Urinary bladder (tissue), 4 donors: ENCODE measurements at places on chromosomes 3 and 15. TPM values are rescaled to one million over a fixed set of nuclear protein-coding genes. Genes with fewer than 3 reads are reported as not detected.

DNA sequence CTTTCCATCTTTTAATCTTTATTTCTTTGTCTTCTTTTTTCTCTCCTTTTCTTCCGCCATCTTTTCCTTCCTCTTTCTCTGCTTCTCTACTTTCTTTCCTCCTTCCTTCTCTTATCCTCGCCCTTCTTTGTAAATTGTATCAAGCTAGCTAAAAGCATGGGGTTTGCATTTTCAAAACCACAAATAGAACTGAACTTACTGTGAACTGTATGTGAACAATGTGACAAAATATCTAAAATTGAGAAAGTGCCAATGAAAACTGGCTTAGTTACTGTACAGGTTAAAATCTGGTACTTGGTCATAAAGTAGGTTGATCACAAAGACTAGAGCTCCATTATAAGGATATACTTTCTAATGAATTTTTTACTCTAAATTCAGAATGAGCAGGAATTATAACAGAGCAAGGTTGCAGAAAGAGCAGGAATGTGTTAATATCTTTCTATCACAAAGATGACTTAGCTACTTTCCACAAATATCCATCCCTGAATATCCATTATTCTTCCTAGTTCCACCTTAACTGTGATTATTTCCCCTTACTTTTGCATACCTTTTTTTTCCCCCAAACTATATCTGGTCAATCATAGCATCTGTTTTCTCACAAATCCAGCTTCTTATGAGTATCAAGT, 122.4 kb downstream of the LSAMP start:
- no peak for DNase-seq

DNA sequence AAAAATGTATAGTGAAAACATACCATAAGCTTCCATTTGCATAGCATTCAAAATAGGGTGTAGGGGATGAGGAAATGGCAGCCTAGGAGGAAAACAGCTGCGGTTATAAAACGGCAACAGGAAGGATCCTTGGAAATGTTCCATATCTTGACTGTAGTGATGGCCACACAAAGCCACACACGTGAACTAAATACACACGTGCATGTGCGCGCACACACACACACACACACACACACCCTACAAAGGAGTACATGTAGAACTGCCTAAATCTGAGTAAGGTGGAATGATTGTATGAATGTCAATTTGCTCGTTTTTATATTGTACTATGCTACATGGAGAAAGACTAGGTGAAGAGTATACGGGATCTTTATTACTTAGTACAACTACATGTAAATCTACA, 3.9 kb upstream of the IREB2 start:
- DNase-seq, result no peak

GRCh38 chr15:31173790-31174450, 72.4 kb upstream of the TRPM1 start:
- DNase-seq, result no peak

DNA sequence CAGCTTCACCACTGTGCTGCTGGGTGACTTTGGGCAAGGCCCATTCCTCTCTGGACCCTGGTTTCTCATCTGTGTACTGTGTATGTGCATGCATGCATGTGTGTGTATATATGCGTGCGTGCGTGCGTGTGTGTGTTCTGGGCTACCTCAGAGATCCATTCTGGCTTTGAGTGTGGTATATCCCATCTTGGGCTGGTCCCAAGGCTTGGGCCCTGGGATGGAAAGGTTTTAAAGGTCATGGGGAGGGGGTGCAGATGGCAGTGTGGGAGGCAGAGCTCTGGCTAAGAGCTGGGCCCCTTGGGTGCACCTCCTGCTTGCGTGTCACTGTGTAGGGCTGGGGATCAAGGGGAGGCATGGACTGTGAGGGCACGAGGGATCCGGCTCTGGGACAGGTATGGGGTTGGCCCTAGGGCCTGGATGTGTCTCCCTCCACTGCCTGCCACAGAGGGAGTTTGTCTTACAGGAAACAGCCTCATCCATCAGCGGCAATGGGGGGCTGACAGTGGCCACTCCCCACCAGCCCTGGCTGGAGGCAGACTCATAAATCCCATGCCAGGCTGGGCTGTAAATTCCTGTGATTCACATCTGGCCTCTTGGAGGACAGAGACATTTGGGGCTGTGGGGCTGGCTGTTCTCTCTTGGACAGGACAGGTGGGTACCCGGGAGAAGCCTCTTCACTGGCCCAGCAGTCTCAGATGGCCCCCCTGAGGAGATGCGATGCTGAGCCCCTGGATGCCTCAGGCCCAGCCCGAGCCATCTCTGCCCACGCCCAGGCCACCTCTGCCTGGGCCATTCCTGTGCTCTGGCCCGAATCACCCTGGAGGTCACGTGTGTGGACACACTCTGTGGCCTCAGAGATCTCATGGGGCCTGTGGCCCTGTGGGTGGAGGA, 21.4 kb upstream of the CSPG4 start:
- DNase-seq, result no peak

Gene EPHB3
- 5.1 TPM for polyA plus RNA-seq
